ENCODE measurements at places on chromosomes 5 and 9.
A peak's percentile ranks its signal among the peaks of the same experiment; 100 is the strongest.

DNA sequence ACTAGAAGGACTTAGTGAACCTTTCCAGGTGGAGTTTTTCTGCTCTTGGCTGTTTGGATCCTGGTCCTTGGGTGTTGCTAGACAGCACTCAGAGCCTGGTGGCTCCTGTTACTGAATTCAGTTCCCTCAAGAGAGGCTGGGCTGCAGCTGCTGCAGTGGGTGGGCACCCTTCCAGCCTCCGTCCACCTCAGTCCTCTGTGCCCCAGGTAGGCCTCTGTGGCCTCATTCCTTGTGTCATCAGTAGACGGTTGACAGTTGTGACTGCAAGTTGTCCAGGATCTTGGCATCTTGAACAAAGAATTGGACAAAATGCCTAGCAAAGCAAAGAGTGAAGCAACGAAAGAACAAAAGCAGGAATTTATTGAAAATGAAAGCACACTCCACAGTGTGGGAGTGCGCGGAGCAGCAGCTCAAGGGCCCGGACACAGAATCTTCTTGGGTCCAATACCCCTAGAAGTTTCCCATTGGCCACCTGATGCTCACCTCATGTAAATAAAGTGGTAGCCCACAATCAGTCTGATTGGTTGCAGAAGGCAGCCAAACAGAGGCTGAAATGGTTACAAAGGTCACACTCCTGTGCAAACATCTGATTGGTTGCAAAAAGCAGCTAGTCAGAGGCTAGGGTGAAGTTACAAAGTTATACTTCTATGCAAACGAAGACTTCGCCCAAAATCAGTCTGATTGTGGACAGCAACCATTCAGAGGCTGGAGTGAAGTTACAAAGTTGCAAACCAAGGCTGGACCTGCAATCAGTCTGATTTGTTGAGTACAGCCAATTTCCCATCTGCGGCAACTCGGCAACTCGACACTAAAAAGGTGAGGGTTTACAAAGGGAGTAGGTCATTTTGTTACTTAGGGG is 40.1 kb downstream of the F2R start:
- DNase-seq, result no peak

GRCh38 chr5:40150896-40151295 is 528.8 kb upstream of the PTGER4 start:
- DNase-seq, result no peak

GRCh38 chr9:7827056-7827455 is 27.5 kb upstream of the DMAC1 start:
- no peak for DNase-seq

DNA sequence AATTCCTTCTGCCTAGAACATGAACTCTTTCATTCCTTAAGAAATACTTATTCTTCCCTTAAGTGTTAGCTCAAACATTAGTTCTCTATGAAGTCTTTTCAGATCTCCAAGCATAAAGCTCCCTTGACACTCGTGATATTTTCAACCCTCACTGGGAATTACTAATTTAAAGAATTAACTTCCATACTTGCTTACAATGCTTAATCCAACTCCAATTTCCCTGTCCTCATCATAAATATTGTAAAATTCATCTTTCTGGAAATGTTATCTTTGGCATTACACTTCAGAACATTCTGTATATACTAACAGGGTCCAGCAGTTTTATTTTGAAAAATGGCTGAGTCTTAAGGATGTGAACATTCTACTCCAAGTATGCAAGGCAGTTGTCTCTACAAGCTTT is 7.2 kb downstream of the STARD4 start:
- no peak for DNase-seq

GRCh38 chr5:132484391-132484725 is 6.2 kb downstream of the IRF1 start:
- DNase-seq, result no peak

GRCh38 chr9:28410411-28410810 is 837.1 kb upstream of the C9orf72 start:
- DNase-seq, result peak; percentile 24

- DNase-seq, result no peak
Observed at GRCh38 chr9:33227741-33228140, 12.2 kb upstream of the SPINK4 start.

GRCh38 chr5:154332451-154332850 is 113.3 kb upstream of the SAP30L start:
- DNase-seq, result no peak

GRCh38 chr9:93094658-93095204 is 1.3 kb upstream of the CARD19 start:
- no peak for DNase-seq

DNA sequence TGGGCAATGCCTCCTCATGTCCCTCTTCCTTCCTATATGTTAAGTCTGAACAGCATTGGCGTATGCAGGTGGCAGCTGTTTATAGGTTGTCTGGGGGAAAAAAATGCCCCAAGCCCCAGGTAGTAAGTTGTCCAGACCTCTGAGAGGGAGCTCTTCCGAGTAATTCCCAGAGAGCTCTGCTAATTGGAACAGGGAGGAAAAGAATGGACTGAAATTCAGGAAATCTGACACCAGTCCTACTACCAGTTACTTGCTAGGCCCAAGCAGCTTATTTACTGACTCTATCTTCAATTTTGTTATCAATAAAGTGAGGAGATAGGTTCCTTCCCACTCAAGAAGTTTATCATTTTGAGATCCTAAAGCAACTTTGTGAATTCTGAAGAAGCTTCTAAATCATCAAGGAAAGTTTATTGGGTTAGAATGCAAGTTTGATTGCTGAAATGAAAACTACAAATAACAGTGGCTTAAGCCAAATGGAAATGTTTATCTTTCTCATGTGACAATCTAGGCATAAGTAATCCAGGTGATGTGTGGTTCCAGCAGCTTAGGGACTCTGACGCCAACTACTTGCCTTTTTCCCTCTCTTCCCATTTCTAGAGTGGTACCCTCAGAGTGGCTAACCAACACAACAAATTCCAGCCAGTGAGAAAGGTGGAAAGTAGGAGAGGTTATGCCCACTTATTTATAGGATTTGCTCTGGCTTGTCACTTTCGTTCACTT is 5.6 kb downstream of the STK32A start:
- no peak for DNase-seq

- no peak for DNase-seq
Observed at GRCh38 chr5:149435015-149435376, 55.9 kb upstream of the IL17B start.

- DNase-seq, result no peak
Observed at GRCh38 chr5:149028984-149029383, 33.9 kb downstream of the SH3TC2 start.

GRCh38 chr9:93156475-93157008 is 22.5 kb upstream of the NINJ1 start:
- no peak for DNase-seq

DNA sequence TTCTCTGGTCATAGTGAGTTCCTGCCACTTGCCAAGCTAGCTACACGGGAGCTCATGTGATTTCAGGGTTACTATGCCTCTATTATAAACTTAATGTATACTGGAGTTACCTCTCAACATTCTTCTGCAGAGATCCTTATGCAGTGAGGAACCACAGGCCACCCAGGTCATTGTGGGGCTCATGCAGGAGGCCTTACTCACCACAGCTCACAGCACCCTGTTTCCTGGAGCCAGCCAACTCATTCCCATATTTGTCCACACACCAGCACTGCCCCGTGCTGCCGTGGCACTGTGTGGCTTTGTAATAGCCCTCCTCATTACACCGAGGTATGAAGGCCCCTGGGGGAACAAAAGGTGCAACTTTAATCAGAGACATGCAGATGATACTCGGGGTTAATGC is 520.0 kb downstream of the SPOCK1 start:
- no peak for DNase-seq

GRCh38 chr5:133471699-133472098 is 140.6 kb downstream of the FSTL4 start:
- no peak for DNase-seq

DNA sequence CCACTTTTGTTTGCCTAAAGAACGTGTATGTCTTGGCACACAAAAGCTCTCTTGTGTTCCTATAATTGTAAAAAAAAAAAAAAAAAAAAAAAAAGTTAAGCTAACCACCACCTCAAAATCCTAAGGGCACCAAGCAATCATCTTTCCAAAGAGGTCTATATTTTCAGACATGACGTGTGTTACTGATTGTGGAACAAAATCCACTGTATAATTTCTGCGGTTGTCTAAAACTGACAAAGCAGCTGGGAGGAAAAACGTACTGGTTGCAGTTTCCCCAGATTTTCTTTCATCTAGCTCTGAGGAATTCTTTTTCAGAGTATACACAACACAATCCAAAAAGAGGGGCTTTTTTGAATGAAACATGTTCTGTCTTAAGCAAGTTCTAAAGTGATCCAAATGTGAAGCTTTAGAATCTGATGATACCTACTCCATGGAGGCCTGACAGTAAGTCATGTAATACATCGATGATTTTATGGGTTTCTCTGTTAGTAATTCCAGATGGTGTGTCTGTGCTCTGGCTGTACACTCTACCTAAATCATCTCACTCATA is 375.6 kb upstream of the NUDT12 start:
- no peak for DNase-seq

GRCh38 chr5:58334035-58334434 is 125.9 kb downstream of the PLK2 start:
- DNase-seq, result no peak

GRCh38 chr5:64166201-64166959 is 737 bp downstream of the RNF180 start:
- no peak for DNase-seq

DNA sequence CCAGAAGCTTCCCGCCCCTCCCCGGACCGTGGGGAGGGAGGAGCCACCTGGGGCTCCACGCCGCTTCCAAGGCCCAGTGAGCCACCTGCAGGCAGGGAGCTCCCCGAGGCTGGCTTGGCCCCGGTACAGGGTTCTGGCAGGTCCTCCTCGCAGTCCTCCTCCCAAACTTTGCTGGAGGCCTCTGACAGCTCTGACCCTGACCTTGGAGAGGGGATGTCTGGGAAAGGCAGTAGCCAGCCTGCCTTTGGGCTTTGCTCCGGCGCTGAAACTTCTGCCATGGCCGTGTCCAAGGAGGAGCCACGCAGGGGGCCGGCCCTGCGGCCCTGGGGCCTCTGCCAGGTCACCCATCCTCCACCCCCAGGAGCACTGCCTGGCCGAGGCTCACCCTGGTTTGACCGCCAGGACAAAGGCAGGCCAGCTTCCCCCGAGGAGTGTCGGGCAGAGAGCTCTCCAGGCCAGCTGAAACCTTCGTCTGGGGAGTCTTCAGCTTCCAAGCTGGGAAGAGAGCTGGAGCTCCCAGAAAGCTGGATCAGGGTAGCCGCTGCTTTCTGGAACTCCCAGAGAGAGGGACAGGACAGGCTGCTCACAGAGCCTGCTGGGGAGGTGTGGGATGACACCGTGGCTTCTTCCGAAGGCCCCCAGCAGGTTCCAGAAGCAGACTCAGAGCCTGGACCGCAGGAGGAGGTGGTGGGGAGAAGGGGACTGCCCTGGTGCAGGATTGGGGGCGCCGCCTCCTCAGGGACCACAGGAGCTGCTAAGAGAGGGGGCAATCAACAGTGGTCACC is 9.0 kb upstream of the QSOX2 start:
- DNase-seq, result no peak

DNA sequence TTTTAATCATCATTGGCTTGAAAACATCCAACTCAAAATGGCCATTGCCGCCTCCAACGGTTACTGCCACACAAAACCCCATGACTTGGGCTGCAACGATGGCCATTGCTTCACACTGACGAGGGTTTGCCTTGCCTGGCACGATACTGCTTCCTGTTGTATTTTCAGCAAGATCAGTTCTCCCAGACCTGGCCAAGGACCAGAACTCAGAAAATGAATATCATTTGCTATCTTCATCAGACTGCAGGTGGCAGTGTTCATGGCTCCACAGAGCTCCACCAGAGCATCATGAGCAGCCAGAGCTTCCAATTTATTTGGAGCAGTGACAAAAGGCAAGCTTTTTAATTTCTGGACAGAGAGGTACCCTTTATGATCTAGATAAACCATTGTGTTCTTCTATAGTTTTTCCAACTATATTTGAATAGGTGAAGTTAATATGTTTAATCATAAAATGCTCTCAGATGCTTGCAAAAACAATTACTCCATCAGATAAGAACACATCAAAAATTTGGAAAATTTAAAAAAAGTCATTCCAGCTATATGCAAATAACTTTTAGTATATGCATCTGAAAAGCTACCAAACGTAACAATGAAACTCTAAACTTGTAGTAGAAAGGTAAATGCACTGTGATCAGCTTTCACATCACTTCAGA is 10.4 kb downstream of the AMACR start:
- DNase-seq, result peak; percentile 63

All from BE2C (cell line).